Adrenal gland (tissue), 19 donors: ENCODE measurements at places on chromosomes 12 and 14. TPM values are rescaled to one million over a fixed set of nuclear protein-coding genes. Genes with fewer than 3 reads are reported as not detected.

SERPINA12 gene
- not detected for polyA plus RNA-seq

- H3K27me3 ChIP-seq = no peaks in the 10 kb centered on the region
- H3K4me1 ChIP-seq = no peaks in the 10 kb centered on the region
- no peak overlapping the region for H3K4me3 ChIP-seq
- H3K27ac ChIP-seq = no peak overlapping the region
- H3K36me3 ChIP-seq = no peaks in the 10 kb centered on the region
- no peak for DNase-seq
These were observed 46.7 kb upstream of the BTG1 start for GRCh38 chr12:92192360-92192759.

DNA sequence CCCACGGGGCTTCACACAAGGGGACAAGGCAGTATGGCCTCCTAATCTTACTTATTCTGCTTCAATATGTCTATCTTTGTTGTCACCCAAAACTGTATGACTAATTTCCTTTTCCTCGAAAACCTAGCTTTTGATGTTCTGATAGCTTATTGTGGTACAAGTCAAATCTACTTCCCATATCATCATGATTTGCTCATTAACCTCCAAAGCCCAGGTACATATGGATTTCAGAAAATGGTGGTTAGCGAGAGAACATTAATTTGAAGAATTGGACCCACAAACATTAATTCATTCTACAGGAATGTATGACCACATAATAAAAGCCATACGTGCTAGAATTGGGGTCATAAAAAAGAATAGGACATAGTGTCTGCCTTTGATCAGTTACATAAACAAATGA, 412.5 kb downstream of the CCDC91 start:
- H3K4me1 ChIP-seq = no peaks in the 10 kb centered on the region
- DNase-seq = no peak
- H3K4me3 ChIP-seq = no peak overlapping the region
- no peaks in the 10 kb centered on the region for H3K27me3 ChIP-seq
- no peak overlapping the region for H3K27ac ChIP-seq

CD27 gene
- 2.1 TPM for polyA plus RNA-seq

DHRS2 gene
- 2.7 TPM for polyA plus RNA-seq

ACACB gene
- 35.5 TPM for polyA plus RNA-seq
